CD8-positive, alpha-beta T cell (primary cell): ENCODE measurements at places on chromosomes 2 and 18.

DNA sequence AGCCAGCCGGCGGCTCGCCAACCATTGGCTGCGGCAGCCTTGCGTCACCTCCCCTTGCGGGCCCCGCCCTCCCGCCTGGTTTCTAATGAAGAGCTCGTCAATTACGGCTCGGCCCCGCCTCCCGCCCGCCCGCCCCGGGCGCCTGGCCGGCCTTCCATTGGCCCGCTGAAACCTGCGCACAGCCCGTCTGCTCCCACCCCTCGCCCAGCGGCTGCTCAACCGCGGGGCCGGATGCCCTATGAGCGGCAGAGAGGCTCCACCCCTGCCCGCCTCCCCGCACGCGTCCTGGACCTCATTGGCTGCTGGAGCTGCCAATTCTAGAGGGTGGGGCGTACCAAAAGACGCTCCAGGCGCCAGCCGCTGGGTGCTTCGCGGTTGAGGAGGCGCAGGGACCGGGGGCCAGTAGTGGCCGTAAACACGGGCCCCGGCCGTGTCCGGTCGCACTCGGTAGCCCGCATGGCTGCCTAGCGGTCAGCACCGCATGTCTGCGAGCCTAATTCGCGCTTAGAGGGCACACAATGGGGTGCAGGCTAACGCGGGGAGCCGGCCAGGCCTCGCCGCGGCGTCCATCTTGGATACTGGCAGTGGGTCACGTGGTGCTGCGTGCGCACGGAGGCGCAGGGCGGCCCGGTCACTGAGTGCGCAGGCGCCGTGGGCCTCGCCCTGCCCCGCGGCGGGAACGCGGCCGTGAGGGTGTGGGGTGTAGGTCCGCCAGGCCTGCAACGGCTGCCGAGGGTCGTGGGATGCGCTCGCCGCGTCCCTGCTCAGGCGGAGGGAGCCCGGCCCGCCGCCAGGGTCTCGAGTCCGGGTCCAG lies 454 bp upstream of the HDAC4 start:
- peak; percentile 100 for DNase-seq

DNA sequence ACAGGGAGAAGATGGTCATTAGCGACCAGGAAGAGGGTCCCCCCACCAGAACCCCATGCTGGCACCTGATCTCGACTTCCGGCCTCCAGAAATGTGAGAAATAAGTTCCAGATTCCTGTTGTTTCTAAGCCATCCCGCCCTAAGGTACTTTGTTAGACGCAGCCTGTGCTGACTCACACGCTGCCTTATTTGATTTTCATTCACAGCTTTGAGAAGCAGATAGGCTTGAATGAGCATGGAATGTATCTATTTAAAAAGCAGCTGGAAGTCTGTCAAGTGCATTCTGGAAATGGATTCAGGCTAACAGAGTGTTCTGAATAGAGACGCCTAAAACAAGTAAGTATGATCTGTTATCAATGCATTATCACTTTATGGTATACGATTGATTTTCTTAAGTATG lies 8.3 kb upstream of the IL1R2 start:
- no peak for DNase-seq

GRCh38 chr2:46101557-46102220 lies 195.5 kb upstream of the EPAS1 start:
- DNase-seq, result no peak

DNA sequence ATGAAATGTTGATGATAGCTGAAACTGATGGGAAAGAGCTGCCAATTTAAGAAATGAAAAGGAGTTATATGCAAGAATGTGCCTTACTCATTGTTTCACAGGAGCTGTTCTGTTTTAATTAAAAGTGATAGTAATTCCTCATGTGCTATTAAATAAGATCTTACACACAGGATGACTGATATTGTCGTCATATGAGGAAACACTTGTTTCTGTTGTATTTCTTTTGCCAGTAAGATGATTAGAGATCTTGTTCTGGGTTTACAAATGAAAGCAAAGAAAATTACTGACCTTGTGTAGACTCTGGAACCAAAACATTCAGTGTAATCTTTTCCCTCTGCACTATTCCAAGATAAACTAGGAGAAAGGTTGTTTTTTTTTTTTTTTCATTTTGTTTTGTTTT lies 123.6 kb downstream of the MAP3K20 start:
- no peak for DNase-seq

DNA sequence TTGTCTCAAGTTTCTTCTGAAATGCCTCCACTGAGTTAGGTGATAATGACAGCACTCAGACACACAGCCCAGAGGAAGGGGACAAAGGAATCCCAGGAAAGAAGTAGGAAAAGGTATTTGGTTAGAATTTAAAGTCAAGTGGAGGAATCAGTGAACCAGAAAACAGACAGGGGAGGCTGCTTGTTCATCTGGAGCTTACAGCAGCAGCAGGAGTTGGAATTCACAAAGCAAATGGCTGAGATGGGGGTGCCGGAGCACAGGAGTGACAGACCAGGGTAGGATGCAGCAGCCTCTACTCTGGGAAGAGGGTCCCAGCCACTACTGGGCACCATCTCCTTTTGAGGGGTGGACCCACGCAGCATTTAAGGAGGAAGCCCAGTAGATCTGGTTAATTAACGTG lies 104.8 kb downstream of the ST6GAL2 start:
- no peak for DNase-seq
